Activated T-helper 2 cell treated with anti-CD3 and anti-CD28 coated beads, Interferon-gamma antibody, Interleukin-2, Interleukin-4, amounts not matched to agents 10 μg/mL and 5 μg/mL and 100 μg/mL, durations not matched to agents 14 hours and 24 hours and 36 hours (primary cell): ENCODE measurements at places on chromosomes 16 and 17. TPM values are rescaled to one million over a fixed set of nuclear protein-coding genes. Genes with fewer than 3 reads are reported as not detected.
A peak's percentile ranks its signal among the peaks of the same experiment; 100 is the strongest.

DNA sequence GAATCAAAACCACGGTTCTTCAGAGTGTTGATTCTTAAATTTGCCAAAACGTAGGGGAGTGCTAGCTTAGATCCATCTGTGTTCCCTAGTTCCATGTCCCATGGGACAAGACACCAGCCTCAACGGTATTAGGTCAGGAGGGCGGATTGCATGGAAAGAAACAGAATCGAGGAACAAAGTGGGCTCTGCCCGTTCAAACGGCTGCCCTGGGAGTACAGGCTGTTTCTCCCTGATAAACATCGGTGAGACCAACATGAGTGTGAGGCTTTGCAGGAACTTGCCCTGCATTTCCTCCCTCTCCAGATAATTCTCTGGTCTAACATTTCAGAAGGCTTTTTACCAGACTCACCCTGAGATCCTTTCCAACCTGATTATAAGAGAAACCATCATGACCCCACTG is 82.2 kb downstream of the MRM3 start:
- DNase-seq, result no peak

- no peak for DNase-seq
Measured at GRCh38 chr16:46817961-46818360, 13.0 kb downstream of the C16orf87 start.

DNA sequence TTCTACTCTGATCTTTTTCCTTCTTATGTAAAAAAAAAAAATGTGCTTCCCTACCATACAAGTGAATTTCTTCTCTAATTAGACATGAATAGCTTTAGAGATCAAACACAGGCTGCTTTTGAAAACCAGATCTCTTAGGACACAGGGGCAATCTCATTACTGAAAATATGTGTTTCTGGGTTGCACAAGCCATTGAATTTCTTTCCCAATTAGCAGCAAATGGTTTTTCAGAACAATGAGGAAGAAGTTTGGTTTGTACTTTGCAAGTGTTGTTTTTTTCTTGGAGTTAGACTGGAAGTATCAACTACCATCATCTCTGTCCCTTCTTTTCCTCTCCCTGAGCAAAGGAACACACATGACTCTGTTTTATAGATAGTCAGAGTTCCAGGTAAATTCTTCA is 5.6 kb upstream of the ANKS4B start:
- no peak for DNase-seq

Gene PDIA2
- not detected in 2 replicates for total RNA-seq

GRCh38 chr17:60573236-60574051 is 26.5 kb upstream of the PPM1D start:
- no peak for DNase-seq

DNA sequence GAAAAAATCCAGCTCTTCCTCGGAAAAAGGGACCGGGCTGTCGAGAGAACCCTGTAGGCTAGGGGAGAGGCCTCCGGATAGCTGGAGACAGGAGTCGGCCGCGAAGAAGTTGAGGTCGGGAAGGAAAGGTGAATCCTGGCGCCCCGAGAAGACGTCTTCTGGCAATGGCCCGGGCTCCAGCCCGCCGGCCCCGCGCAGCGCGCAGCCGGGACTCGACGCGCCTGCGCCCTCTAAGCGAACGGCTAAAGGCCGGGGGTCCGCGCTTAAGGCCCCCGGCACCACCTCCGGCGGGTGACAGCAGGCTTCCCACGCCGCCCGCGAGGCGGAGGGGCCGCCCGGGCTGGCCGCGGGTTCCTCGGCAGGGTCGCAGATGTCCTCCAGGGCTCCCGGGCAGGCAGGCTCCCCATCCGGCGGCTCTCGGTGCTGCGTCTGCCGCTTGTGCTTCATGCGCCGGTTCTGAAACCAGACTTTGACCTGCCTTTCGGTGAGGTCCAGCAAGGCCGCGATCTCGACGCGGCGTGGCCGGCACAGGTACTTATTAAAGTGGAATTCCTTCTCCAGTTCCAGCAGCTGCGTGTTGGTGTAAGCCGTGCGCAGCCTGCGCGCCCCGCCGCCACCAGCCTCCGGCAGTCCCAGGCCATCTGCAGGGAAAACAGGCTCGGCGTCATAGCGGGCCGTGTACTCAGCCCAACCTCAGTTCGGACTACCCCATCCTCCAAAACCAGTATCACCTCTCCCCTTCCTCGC is 1.6 kb downstream of the HOXB2 start:
- DNase-seq, result peak; percentile 63

GRCh38 chr17:78174346-78174869 is 6.0 kb downstream of the SYNGR2 start:
- DNase-seq, result no peak

GRCh38 chr17:29133121-29133713 is 47.0 kb downstream of the MYO18A start:
- DNase-seq, result no peak

DNA sequence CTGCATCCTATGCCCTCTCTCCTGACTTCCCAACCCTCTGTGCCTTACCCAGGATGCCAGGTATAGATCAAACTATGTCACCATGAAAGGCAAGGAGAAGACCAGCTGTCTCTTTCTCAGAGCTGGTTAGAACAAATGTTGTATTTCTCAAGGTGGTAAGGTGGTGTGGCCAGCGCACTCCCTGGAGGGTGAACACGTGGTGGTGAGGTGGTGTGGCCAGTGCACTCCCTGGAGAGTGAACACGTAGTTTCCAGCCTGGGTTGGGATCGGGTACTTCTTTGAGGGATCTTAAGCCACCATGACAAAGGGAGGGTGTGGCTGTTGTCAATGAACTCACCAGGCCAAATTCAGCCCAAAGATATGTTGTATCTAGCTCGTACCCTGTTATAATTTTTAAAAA is 26.8 kb downstream of the KATNIP start:
- DNase-seq, result no peak

Gene CCR7
- total RNA-seq, result 367 and 374 TPM in 2 replicates

- no peak for DNase-seq
Measured at GRCh38 chr16:74448990-74449389, 27.7 kb upstream of the CLEC18B start.
